ENCODE measurements at places on chromosomes 6 and 20.
A peak's percentile ranks its signal among the peaks of the same experiment; 100 is the strongest.

- no peak for DNase-seq
These were observed 25.3 kb upstream of the TTPAL start for GRCh38 chr20:44450281-44450889.

- no peak for DNase-seq
These were observed 12.5 kb downstream of the UTRN start for GRCh38 chr6:144297511-144298100.

DNA sequence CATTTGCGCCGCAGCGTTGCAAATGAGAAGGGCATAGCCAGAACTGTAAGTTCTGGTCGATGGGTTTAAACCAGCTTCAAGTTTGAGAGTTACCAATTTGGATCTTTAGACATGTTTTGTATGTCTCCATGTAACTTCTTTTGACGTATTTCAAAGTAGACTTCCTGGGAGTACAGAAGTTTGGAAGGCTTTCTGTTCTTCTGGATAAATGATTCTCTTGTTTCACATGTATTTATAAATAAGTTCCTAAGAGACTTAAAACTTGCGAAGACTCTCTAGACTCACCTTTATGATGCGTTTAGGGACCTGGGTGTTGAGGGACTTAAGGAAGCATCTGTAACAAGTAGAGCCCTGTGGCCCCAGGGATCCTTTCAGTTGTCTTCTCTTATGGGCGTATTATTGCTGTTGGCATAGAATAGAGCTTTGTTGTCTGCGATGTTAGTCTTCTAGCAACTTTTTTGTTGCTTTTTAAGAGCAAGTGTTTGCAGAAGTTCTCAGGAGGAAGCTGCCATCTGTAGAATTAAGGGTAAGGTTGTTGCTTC is 1.3 kb downstream of the CDYL start:
- DNase-seq: peak; percentile 25

DNA sequence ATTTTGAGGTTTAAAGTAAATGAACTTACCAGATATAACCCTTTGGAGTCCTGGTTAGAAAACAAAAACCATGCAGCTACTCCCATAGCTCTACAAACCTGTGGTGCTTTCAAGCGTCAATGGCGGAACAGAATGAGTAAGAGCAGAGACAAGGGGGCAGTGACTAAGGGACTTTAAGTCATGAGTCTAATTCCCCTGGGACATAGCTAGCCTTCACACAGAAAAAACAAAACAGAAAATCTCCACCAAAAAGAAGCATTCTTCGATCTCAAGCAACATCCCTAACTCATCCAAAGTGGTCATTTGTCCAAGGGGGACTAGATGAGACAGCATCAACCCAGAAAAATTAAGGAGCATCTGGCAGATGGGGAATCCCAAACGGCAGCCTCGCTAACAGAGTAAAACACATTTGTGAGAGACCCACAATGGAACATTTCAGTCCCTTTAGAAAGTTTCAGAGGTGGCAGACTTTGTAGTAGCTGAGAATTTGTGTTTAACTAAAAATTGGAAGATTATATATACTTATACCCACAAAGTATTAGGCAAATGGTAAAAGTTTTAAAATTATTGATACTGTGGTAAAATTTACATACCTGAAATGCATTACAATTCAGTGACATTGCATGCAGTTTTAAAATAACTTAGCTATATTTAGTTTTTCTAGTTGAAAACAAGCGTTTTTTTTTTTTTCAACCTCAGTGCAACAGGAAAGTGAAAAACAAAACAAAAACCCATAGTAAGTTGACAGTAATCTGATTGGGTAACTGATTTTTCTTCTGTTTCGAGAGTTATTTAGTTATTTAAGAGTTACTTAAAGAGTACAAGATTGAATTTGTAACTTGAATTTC is 67.5 kb downstream of the KCNQ5 start:
- no peak for DNase-seq

DNA sequence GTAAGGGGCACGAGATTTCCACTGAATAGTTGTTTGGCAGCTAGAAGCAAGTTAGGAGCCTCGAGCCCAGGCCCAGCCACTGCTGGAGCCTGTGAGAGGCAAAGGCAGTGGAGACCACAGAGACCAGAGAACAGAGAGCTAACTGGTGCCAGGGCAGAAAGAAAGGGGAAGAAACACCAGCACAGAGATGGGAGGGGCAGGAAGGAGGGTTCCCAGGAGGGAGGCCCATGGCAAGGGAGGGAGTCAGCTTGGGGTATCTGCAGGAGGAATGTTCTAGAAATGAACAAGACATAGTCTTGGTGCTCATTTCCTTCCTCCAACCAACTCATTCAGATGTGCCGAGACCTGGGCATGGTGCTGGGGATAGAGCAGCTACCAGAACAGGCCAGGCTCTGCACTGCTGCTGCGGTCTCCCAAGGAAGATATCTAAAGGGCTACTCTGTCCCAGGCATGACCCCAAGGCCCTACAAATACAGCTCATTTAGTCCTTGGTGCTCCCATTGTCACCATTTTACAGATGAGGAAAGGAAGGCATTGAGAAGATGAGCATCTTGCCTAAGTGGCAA is 10.7 kb downstream of the ANGPT4 start:
- DNase-seq: no peak

GRCh38 chr20:47985092-47985850 is 200.0 kb upstream of the SULF2 start:
- DNase-seq: peak; percentile 52

GRCh38 chr6:25137480-25137879 is 141.7 kb upstream of the CARMIL1 start:
- DNase-seq: no peak

- DNase-seq: no peak
These were observed 6.6 kb upstream of the CCR6 start for GRCh38 chr6:167116109-167116837.

DNA sequence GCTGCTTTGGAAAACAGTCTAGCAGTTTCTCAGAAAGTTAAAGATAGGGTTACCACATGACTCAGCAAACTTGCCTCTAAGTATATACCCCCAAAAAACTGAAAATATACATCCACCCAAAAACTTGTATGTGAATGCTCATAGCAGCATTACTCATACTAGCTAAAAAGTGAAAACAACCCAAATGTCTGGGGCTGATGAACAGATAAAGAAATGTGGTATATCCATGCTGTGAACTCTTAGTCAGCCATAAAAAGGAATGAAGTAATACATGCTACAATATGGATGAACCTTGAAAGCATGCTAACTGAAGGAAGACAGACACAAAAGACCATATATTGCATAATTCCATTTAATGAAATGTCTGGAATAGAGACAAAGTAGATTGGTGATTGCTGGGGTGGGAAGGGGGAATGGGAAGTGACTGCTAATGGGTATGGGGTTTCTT is 79.9 kb upstream of the GLP1R start:
- no peak for DNase-seq

DNA sequence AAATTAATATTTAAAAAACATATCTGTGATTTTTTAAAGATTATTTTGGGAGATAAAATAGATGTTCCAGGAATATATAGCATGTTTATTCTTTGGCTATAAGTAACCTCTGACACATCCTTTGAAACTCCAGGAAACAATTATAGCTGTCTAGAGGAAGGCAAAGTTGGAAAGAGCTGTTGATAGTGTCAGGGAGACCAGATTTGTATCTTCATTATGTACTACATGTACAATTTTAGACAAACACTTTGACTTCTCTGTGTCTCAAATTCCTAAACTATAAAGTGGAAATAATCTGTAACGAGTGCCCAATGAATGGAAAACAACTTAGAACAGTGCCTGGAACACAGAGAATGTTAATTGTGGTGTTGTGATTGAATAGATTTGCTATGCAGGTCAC is 25.6 kb upstream of the ADGRG6 start:
- DNase-seq: no peak

GRCh38 chr20:20233041-20233514 is 134.8 kb upstream of the INSM1 start:
- DNase-seq: no peak

GRCh38 chr20:57442888-57443239 is 51.7 kb downstream of the RBM38 start:
- DNase-seq: no peak

- no peak for DNase-seq
These were observed 76.1 kb upstream of the GPR6 start for GRCh38 chr6:109901976-109902375.

DNA sequence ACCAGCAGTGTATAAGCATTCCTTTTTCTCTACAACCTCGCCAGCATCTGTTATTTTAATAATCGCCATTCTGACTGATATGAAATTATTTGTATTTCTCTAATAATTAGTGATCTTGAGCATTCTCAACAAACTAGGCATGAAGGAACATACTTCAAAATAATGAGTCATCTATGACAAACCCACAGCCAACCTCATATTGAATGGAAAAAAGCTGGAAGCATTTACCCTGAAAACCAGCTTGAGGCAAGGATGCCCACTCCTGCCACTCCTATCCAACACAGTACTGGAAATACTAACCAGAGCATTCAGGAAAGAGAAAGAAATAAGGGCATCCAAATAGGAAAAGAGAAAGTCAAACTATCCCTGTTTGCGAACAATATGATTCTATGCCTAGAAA is 390.6 kb upstream of the ID4 start:
- no peak for DNase-seq

DNA sequence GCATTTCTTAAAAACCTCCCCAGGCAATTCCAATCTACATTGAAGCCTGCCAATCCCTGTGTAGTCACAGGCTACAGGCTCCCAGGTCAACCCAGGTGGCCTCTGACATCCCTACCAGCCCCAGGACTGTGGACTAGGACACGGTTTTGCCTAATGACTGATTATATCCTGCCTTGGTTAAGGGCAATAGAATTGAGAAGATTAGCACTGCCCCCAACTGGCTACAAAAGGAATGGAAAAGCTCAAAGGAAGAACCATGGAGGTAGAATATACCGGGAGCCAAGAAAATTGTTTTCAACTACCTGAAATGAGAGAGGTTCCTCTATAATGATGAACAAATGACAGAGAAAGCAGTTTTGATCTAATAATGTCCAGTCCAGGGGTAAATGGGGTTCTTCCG is 421.1 kb upstream of the AGPAT4 start:
- DNase-seq: peak; percentile 24

DNA sequence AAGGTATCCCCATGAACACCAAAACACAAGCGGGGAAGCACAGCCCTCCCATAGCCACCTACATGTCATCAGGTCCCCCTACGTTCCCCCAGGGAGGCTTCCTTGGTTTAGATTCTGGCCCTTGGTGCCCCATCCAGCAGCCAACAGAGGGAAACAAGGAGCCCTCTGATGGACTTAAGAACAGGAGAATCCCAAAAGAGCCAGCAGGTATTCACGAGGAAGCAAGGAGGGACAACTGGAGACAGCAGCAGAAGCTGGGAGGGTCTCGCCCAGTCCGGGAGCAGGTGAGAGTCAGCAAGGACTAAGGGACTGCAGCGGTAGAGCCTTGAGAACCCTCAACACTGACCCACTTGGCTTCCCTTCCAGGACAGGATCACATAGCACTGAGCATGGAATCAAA is 58.4 kb upstream of the TOP1 start:
- no peak for DNase-seq

DNA sequence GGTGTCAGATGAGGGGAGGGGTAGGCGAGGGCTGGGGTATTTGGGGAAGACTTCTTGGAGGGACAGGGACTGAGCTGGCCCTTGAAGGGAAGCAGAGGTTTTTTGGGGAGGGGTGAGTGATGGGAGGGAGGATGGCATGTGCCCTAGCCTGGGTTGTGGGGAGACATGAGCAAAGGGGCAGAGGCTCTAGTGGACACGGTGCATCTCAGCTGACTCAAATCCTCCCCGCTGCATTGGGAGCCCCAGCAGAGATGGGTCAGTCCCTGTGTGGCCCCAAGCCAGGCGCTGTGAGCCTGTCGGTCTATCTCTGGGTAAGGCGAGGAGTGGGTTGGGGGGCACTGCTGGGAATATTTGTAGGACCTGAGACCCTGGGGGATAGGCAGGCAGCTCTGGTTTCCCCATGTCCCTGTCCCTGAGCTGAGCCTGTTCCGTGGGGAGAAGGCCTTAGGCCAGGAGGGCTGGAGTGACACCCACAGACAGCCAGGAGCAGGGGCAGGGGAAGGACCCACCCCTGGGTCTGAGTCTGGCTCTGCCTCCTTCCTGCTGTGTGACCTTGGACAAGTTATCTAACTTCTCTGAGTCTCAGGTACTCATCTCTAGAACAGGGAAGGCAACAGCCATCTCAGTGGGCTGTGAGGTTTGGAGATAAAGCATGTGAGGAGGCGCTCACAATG is 36.0 kb downstream of the SPDEF start:
- DNase-seq: no peak

- no peak for DNase-seq
These were observed 144.0 kb downstream of the PRL start for GRCh38 chr6:22152841-22153240.

GRCh38 chr6:12345694-12346058 is 55.5 kb downstream of the EDN1 start:
- no peak for DNase-seq

- no peak for DNase-seq
These were observed 89.8 kb downstream of the SLC16A10 start for GRCh38 chr6:111177131-111177530.

DNA sequence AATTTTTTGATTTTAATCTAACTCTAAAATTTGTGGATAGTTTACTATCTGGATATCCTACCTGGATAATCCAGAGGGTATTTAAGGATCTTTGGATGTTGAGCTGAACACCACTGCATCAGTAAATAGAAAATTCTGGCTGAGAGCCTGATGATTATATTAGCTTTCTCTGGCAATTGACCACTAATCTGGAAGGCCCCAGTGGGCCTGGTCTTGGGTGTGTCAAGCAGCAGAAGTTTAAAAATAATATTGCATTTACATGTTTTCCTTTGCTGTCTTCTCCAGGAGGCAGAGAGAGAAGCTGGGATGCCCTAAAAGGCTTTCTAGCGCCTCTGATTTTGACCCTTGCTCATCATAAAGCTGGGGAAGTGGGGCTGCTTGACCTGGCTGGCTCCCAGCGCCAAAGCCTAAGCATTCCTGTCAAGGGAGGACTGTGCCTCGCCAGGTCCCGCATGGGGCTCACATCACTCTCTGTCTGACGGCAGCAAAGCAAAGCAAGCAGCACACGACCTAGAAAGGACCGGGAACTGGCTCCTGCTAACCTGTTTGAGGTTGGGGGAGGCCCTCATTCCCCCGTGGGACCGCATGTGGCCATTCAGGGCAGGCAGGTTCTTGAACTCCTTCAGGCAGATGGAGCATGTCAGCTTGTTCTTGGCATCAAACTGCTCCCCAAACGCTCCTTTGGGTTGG is 46.6 kb upstream of the MRPS10 start:
- no peak for DNase-seq

- DNase-seq: peak; percentile 13
These were observed 53.7 kb downstream of the E2F3 start for GRCh38 chr6:20455251-20455940.
